HFFc6 (cell line): ENCODE measurements at places on chromosomes 6 and 20. TPM values are rescaled to one million over a fixed set of nuclear protein-coding genes. Genes with fewer than 3 reads are reported as not detected.

The FOXF2 gene
- total RNA-seq: 17.2 to 31.8 TPM (median 18.5 TPM) in 3 replicates

The MMP24 gene
- 0.58 to 1.1 TPM (median 0.63 TPM) in 3 replicates for total RNA-seq

- H3K4me1 ChIP-seq: no peaks in the 10 kb centered on the region
- no peak for DNase-seq
- no peaks in the 10 kb centered on the region for H3K36me3 ChIP-seq
Observed at GRCh38 chr6:3347826-3348225, 89.1 kb downstream of the PSMG4 start.

The WFDC12 gene
- total RNA-seq: not detected in 3 replicates

DNA sequence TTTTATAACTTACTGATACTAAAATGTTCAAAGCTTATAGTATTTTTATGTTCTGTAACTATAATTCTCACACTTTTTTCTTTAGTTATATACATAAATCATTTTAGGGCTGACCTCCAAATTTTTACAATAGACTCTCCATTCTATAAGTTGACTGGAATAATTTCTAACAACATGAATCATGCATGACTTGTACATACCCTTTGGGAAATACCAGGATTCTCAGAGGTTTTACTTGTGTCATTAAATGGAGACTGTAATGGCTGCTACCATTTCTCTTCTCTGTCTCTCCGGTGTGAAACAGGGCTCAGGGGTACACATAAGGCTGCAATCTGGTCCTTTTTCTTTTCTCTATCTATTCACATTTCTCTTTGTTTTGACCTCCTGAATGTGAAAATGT is 222.2 kb upstream of the FLRT3 start:
- H3K27me3 ChIP-seq: no peaks in the 10 kb centered on the region
- no peak overlapping the region for H3K27ac ChIP-seq
- H3K4me1 ChIP-seq: no peaks in the 10 kb centered on the region
- H3K4me3 ChIP-seq: no peak overlapping the region
- DNase-seq: no peak

- no peaks in the 10 kb centered on the region for H3K27me3 ChIP-seq
- DNase-seq: no peak
- H3K27ac ChIP-seq: no peak overlapping the region
Observed at GRCh38 chr6:61959196-61959595, 326.8 kb downstream of the KHDRBS2 start.

GRCh38 chr6:108250240-108250866 is 10.5 kb downstream of the SNX3 start:
- no peaks in the 10 kb centered on the region for H3K27me3 ChIP-seq
- H3K4me3 ChIP-seq: no peak overlapping the region
- peaks cover 7% of the 10 kb centered on the region for H3K36me3 ChIP-seq
- H3K4me1 ChIP-seq: peaks cover 33% of the 10 kb centered on the region
- DNase-seq: peak; percentile 16

The COX4I2 gene
- total RNA-seq: not detected in 2 replicates

The RIMS4 gene
- total RNA-seq: not detected in 3 replicates

- H3K27me3 ChIP-seq: no peaks in the 10 kb centered on the region
- no peaks in the 10 kb centered on the region; the same call in 1 of the 2 replicates for H3K36me3 ChIP-seq
- no peak overlapping the region for H3K27ac ChIP-seq
- no peaks in the 10 kb centered on the region for H3K4me1 ChIP-seq
- no peak overlapping the region for H3K4me3 ChIP-seq
Observed at GRCh38 chr20:14404515-14404914, 67.1 kb upstream of the FLRT3 start.

GRCh38 chr20:37414224-37415035 is 68.5 kb downstream of the SRC start:
- H3K27me3 ChIP-seq: peaks cover 17% of the 10 kb centered on the region
- no peak overlapping the region for H3K27ac ChIP-seq
- H3K4me1 ChIP-seq: no peaks in the 10 kb centered on the region; the same call in 1 of the 2 replicates
- no peaks in the 10 kb centered on the region for H3K36me3 ChIP-seq

The HLA-DRB5 gene
- not detected in 3 replicates for total RNA-seq

The SPATS1 gene
- total RNA-seq: not detected in 3 replicates
